Stimulated activated CD4-positive, alpha-beta T cell treated with anti-CD3 and anti-CD28 coated beads, Interleukin-15, amount 100 ng/mL, for 48 hours (primary cell): ENCODE measurements at places on chromosomes 11 and 22.

- no peak for DNase-seq
These were observed 22.0 kb upstream of the IRAG1 start for GRCh38 chr11:10715571-10715970.

DNA sequence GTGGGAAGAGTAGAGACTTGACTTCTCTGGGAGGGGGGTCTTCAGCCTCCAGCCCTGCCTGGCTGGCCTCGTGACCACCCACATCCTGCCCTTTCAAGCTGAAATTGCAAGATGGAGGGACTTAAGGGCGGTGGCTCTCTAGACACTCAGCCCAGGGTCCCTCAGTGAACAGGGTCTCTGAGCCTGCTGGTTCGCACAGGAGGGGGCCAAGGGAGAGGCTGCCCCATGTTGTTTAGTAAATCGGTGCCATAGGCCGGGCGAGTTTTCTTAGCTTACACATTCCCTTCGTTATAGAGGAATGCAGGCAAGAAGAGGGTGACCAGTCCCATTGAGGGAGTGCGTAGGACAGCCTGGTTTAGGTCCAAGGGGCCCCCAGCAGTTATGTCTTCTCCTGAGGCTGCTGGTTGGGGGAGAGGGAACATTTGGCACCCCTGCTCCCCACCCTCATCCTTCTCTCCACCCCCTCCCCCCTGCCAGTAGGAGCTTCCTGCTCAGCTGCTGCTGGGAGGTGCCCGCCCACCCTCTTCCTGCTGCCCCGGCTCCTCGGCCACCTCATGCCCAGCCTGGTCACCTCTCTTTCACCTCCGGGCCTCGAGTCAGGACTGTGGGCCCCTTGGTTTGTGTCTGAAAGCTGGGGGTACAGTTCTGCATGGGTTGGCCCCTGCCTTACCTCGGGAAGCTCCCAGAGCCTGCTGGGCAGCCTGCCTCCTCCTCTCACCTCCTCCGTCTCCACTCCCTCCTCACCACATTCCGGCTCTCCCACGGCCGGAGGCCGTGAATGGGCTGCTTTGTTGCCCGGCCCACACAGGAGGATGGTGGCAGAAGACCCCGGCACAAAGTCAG is 3.9 kb downstream of the FRMD8 start:
- no peak for DNase-seq

DNA sequence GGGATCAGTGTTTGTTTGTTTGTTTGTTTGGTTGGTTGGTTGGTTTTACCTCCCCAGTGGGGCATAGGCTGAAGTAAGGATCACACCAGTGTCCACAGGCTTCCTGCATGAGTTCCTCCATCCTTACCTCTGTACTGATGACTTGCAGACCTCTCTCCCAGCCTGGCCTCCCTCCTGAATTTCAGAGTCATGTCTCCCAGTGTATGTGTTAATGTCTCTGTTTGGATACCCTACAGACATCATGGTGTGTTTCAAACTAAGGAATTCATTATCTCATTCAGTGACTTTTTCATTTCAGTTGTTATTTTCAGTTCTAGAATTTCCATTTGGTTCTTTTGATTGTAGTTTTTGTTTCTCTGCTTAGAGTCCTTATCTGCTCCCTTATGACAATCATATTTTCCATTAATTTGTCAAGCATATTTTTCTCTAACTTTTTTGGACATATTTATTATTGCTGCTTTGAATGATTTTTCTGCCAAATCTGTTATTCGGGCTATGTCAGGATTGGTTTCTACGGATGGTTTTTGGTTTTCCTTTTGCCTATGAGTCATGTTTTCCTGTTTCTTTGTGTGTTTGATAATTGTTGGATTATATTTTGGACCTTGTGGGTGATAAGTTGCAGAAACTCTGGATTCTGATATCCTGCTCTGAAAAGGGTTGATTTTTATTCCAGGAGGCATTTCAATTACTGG is 23.6 kb downstream of the MYEOV start:
- no peak for DNase-seq

DNA sequence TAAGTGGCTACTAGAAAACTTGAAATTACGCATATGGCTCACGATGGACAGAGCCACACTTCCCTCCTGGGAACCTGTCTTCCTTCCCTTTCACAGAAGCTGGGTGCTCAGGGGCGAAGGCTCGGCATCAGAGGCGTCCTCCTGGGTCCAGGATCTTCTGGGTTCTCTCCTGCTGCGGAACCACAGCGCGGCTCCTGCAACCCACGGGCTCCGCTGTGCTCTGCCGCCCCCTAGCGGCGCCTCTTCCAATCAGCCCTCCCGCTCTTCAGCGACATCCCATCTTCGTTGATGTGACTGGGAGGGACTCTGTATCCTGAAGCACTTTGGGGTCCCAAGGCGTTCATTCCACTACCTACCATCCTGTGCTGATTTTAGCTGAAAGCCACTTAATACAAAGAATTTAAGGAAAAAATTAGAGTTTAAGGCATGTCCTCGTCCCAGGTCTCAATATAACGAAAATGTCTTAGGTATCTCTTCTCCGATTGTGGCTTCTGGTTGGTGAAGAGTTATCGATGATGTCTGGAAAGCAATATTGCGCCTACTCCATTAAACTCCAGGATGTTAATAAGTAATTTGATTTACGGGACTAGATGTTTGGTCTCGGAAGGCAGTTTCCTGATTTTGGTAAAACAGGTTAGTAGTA is 14.8 kb upstream of the RPS3 start:
- DNase-seq, result peak; percentile 44

DNA sequence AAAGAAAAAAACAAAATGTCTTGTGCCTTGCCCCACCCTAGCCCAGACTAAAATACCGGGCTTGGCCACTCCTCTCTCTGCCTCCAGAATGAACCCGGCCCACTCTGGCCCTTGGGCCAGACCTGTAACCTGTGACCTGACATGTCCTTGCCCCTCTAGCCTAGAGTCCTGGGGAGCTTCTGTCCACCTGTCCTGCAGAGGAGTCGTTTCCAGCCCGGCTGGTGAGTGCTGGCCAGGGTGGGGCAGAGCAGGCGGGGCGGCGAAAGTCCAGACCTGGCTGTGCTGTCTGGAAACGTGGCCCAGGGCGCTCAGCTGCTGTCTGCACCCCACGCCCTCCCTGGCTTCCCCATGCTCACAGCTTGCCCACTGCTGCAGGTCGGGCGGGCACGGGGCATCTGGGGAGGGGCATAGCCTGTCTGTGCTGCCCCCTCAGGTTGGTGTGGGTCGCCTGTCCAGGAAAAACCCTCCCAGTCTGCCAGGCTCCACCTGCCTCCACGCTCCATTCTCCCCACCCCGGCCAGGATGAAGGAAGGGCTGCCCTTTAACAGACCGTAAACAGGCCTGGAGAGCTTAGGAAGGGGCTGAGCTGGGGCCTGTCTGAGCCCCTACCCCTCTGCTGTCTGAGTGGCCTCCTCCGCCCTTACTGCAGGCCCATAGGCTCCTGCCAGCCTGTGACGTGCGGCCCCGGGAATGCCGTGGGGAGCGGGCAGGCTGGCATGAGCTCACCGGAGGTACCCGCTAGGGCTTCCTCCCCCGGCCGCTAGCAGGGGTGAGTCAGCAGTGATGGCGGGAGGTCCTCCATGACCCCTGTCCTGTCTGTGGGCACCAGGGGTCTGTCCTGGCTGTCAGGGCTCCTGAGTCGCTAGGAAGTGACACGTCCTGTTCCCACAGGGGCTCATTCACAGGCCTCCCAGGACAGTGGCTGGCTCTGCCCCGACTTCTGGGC is 1.9 kb downstream of the CD151 start:
- DNase-seq, result no peak

GRCh38 chr11:134864233-134864967 is 452.4 kb upstream of the B3GAT1 start:
- DNase-seq, result no peak

DNA sequence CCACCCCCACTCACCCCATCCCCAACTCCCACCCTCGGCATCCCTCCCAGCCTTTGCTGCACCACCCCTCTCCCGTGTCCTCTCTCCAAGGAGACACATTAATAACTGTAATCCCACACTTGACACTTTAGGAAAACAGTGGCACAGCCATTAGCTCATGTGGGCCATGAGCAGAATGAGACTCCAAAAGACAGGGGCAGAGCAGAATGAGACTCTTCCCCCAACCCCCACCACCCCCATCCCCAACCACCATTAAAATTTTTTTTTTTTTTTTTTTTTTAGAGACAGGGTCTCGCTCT is 6.2 kb upstream of the SLCO2B1 start:
- DNase-seq, result no peak

DNA sequence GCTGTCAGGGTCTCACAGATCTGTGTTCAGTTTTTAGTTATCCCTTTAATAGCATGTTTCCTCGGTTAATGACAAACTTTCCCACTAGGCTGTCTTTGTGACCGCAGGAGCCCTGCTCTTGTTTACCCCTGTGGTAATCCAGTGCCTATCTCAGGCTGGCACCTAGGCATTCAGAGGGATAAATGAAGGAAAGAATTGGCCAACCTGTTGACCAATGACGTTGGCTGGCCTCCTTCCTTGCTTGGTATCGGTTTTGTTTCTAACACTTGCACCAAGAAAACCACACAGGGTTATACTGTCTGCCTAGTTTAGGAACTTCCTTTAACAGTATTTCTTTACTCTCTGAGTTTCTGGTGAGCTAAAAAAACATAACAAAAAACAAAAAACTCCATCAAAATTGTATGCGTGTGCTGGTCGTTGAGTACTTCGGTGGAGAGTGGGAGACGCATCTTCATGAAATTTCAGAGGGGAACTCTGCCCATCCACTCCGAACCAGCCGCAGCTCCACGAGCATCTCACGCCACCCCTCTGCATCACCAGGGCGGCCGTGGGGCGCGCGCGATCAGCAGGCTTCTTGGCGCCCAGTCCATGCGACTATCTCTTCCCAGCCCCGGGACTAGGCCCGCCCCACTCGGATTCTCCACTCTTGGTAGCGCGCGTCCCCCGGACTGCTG is 563 bp upstream of the ENDOD1 start:
- DNase-seq, result no peak

DNA sequence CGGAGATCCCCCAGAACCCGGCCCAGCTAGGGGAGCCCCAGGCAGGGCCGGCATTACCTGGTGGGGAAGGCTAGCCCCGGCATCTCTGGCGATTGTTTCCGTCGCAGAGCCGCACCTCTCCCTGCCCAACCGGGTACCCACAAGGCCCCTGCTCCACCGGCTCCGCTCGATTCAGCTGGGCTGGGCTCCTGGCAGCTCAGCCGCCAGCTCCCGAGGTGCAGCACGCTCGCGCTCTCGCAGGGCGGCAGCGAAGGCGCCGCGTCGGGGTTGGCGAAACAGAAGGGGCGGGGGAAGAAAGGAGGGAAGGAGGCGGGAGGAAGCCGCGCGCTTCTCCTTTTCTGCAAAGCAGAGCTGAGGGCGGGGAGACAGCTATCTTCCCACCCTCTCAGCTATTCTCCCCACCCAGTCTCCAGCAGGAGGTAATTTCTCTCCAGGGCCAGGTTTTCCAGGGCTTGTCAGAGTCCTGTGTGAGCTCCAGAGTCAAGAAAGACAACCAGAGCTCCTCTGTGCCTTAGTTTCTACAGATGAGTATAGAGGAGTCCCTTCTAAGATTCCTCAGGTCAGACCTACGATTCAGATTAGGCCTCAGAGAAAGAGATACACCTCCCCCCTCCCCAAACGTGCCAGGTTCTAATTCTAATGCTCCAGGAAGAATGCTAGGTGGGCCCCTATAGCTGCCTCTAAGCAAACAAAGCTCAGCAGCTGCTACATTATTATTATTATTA is 62.0 kb downstream of the PAK1 start:
- peak; percentile 72 for DNase-seq

GRCh38 chr22:25078591-25078990 is 121.1 kb upstream of the CRYBB3 start:
- DNase-seq, result no peak

- no peak for DNase-seq
These were observed 667 bp downstream of the ACCS start for GRCh38 chr11:44066732-44067141.

DNA sequence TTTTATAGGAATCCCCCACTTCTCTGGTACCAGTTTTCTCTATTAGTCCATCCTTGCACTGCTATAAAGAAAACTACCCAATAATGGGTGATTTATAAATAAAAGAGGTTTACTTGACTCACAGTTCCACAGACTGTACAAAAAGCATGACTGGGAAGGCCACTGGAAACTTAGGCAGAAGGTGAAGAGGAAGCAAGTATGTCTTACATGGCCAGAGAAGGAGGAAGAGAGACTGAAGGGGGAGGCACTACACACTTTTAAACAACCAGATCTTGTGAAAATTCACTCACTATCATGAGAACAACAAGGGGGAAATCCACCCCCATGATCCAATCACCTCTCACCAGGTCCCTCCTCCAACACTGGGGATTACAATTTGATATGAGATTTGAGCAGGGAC is 68.9 kb upstream of the GNAZ start:
- DNase-seq, result no peak

- no peak for DNase-seq
These were observed 4.7 kb downstream of the CXCR5 start for GRCh38 chr11:118888398-118888797.

- DNase-seq, result no peak
These were observed 344.3 kb downstream of the AASDHPPT start for GRCh38 chr11:106421676-106422292.

DNA sequence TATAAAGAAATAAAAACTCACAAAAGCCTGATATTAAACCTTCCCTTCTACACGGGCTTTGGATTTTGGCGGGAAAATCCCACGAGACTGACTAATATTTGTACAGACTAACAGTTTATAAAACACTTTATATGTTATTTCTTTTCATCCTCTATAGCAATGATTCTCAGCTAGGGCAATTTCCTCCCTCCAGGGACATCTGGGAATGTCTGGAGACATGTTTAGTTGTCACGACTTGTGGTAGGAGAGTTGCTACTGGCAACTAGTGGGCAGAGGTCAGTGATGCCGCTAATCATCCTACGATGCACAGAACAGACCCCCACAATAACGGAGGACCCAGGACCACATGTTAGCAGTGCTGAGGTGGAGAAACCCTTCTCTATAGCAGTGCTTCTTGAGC is 304.8 kb upstream of the PITPNB start:
- no peak for DNase-seq

GRCh38 chr11:133956650-133957633 is at the start of gene IGSF9B:
Gene IGSF9B (minus strand): TSS chr11:133956968. CDS start chr11:133956754, 214 bp downstream.
- peak; percentile 91 for DNase-seq

GRCh38 chr11:11481371-11481770 is 128.3 kb upstream of the CSNK2A3 start:
- no peak for DNase-seq

DNA sequence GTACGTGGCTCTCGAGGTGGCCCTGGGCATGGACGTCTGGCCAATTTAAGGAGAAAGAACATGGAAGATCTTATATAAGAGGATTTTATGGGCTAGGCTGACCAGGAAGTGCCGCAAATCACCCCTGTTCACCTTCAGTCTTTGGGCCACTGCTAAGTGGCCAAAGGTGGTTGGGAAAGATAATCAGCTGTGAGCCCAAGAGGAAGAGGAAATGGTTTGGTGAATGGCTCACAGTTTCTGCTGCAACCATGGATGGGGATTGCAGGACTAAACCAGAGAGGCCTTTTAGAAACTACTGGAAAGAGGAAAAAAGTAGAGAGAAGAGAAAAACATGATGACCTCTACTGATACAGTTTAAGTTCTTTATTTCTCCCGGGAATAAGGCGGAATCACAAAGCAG is 96.0 kb upstream of the ARHGAP20 start:
- no peak for DNase-seq
